Tibial nerve (tissue), 4 donors: ENCODE measurements at places on chromosomes 16 and 17.
A peak's percentile ranks its signal among the peaks of the same experiment; 100 is the strongest.

GRCh38 chr16:69930117-69930776 is 20.9 kb upstream of the CLEC18A start:
- peak; percentile 85 for DNase-seq

DNA sequence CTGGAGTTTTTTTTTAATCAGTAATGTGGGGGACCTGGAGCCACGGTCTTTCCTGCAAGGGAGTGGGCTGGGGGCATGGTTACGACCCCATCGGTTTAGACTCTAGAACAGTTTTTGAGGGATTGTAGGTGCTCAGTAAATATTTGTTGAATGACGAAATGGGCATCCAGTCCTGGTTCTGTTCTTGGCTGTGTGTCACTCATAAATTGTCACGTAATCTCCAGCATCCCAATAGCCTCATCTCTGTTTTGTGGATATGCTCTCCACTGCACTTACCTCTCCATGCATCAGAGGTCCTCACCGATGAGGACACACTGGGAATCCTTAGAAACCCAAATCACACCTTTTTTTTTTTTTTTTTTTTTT is 497 bp upstream of the SLC38A7 start:
- no peak for DNase-seq

DNA sequence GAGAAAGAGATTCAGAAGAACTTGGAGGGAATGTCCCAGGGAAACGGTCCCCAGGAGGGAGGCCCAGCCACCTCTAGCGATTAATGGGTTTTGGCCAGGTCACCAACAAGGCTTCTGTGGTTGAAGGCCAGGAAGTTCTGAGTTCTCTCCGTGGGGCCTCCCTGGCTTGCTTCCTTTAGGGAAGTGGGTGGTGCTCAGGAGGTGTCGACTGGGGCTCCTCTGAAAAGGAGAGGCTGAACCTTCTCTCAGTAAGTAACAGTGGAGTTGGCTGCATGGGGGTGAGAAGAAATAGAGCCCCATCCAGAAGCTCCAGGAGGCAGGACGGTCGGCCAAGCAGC is 77.1 kb upstream of the GSE1 start:
- no peak for DNase-seq

DNA sequence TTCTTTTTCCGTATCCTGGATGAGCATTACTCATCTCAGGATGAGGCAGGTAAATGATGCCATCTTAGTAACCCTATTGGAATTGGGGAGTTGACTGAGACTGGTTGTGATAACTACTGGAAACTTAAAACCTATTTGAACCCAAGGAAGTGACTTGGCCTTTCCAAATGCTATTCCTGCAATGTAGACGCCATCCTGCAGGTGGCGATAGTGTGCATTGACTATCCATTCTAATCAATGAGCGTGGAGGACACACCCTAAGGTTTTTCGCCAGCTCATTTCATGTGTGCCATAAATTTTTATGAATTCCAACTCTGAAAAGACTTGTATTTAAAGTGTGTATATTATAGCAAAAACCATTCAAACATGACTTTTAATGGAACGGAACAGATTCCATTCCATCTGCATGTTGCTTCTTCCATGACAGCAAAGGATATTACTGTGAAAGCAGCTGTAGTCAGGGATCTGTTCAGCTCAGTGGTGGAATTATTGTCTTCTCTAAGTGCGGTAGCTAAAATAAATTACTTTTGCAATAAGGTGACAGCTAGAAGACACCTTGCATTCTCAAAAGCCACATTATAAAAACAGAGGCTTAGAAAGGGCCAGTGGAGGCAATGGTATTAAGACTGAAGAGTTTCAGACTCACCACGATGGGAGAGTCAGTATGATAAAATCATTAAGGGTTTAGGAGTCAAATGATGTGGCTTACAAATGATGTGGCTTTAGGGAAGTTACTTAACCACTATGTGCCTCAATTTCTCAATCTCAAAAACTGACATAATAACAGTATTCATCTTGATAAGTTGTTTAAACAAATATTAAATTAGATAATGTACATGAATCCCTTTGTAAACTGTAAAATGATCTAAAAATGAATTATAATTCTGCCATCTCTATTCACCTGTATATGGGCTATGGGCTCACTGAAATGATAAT is 55.5 kb downstream of the SYT17 start:
- DNase-seq: peak; percentile 19

GRCh38 chr16:82880346-82880745 is 253.6 kb downstream of the CDH13 start:
- DNase-seq: no peak

GRCh38 chr17:32348483-32348800 is 1.5 kb upstream of the ZNF207 start:
- DNase-seq: no peak

GRCh38 chr17:56679115-56679776 is 85.7 kb downstream of the NOG start:
- no peak for DNase-seq

DNA sequence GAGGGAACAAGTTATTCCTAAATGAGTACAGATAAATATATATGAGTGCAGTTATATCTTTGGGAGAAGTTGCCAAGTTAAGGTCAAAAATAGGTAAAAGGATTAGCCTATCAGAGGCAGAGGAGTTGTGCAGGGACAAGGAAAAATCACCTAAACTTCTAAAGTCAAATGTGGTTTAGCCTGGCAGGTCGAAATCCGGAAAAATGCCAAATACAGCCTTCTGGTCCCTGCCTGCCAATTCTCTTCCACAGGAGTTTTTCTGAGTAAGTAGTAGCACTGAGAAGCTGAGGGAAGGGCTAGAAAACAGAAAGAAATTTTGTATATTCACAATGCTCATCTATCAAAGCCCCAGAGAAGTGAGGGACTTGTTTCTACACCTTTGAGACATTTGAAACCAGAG is 17.6 kb upstream of the CES5A start:
- no peak for DNase-seq

- DNase-seq: no peak
These were observed 5.8 kb downstream of the PPY start for GRCh38 chr17:43936434-43936833.

DNA sequence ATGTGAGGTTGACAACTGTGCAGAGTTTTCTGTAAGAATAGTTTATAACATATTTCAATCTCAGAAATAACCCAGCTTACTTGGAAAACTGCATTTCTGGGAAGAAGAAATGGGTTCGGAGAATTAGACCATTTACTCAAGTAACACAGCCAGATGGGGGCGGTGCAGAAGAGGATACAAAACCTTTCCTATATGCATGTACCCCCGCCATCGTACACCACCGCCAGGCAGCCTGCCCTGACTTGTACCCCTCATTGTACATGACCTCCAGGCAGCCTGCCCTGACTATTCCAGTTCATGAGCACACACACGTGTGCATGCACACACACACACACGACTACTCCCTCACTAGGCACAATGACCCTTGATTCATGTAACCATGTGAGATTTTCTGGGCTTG is 154.0 kb downstream of the C16orf78 start:
- no peak for DNase-seq

DNA sequence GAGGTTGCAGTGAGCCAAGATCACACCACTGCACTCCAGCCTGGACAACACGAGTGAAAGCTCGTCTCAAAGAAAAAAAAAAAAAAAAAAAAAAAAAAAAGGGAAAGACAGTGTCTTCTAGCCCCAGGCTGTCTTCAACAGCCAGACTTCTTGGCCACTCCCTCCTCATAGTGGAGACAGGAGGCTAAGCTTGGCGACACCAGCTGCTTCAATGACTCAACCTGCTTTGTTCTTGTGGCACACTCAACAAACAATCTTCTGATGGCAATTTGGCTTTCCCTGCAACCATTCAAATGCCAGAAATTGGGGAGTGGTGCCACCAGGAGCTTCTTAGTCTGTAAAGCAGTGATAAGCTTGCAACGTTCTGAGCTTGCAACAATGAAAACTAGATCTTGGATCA is 290.4 kb upstream of the DYNLRB2 start:
- DNase-seq: no peak

GRCh38 chr17:76264425-76264754 is 758 bp upstream of the UBALD2 start:
- no peak for DNase-seq

GRCh38 chr17:72425133-72425793 is 304.4 kb downstream of the SOX9 start:
- no peak for DNase-seq

DNA sequence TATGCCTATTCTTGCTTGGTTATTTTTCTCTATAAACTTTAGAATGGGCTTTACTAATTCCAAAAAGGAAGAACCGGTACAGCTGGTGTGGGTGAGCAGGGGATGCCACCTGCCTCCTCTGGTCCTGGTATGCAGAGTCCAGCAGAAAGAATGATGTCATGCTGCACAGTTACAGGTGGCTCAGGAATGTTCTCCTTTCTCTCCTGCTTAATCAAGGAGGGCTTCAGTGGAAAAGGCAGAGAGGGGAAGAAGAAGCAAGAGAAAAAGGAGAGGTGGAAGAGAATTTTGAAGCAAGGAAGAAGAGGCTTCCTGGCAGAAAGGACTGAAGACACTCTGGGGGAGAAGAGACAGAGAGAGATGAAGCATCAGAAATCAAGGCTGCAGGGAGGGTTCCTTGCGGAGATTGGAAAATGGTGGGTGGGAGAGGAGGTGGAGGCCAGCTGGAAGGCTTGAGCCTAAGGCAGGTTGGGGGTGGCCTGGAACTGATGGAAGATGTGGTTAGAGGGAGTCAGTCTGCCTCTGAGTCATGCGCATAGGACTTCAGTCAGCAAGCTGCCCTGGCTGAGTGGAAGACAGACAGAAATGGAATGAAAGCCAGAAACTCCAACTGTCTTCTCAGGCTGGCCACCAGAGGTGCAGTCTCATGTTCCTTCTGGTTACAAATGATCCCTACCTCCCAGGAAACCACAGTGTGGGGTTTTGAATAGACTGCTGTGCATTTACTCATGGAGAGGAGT is 64.6 kb upstream of the CRHR1 start:
- DNase-seq: no peak

DNA sequence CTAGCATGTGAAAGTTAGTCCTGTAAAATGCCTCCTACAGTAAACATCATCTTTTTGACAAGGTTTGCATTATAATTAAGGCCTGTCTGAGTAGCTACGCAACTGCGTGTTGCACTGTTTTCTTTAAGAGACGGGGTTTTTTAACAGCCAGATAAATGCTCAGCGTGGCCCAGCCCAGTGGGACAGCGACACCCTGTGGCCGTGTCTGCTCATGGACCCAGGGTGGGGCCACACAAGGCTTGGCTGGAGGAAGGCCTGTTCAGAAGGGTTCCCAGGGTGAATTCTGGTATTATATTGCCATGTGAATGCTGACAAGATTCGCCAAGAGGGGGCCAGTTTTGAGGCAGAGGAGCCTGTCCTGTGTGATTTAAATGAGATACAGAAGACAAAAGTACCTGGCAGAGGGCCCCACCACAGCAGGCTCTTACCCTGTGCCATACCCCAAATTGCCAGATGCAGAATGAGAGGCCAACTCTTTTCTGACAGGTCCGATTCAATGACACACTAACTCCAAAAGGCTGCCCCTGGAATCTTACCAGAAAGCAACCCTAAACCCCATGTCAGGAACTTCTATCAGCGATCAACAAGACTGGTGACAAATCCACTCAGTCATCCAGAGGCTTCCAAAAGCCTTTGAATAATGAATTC is 65.9 kb upstream of the IRX6 start:
- no peak for DNase-seq

- DNase-seq: no peak
These were observed 3.9 kb downstream of the NLRP1 start for GRCh38 chr17:5580367-5580766.

- no peak for DNase-seq
These were observed 47.9 kb upstream of the RBFOX1 start for GRCh38 chr16:7284780-7285179.

- DNase-seq: no peak
These were observed 143.4 kb downstream of the IRF8 start for GRCh38 chr16:86042393-86042792.

- DNase-seq: no peak
These were observed 363.1 kb upstream of the EEF2KMT start for GRCh38 chr16:5460701-5461100.

- DNase-seq: no peak
These were observed 68.8 kb upstream of the CIBAR2 start for GRCh38 chr16:85180827-85181738.

DNA sequence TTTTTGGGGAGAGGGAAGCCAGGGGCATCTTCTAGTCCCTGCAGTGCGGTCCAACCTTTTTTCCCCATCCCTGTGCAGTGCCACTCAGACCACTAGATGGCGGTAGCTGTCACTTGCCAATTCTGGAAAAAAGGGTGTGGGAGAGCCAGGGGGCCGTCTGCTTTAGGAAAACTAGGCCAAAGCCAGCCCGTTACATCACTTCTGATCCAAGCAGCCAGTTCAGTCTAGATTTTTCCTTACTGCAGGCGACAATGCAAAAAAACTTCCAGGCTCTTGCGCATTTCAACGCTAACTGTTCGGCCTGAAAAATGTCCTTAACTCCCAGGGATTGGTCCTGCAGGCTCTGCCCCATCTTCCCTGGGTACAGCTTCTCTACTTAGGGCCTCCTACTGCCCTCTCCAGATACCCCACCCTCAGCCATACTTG is 69.2 kb upstream of the CES5A start:
- DNase-seq: peak; percentile 52

GRCh38 chr17:60664022-60664421 is 13.6 kb upstream of the BCAS3 start:
- no peak for DNase-seq

DNA sequence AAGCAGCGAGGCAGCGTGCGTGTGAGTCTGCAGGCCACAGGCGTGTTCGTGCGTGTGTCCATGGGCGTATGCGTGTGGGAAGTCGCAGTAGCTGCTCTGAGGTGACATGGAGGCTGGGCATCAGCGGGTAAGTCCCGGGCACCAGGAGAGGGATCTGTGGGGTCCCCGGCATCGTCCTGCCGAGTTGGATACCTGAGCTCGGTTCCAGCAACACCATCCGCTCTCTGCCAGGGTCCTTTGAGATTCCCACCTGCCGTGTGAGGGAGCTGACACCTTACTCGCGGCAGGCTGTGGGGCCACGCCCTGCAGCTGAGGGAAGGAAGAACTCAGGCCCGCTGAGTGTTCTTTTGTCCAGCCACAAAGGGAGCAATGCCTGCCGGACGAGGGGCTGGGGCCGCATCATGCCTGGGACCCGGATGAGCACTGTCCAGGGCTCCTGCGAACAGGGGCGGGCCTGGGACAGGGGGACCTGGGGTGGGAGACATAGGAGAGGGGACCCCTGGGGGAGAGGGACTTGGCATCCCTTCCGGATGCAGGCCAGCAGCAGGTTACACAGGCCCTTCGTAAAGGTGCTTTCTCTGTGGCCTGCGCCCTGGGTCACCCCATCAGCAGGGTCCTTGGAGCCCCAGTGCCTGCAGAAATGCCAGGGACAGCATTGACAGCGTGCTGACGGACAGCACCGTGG is 5.0 kb upstream of the SNAI3 start:
- DNase-seq: no peak

DNA sequence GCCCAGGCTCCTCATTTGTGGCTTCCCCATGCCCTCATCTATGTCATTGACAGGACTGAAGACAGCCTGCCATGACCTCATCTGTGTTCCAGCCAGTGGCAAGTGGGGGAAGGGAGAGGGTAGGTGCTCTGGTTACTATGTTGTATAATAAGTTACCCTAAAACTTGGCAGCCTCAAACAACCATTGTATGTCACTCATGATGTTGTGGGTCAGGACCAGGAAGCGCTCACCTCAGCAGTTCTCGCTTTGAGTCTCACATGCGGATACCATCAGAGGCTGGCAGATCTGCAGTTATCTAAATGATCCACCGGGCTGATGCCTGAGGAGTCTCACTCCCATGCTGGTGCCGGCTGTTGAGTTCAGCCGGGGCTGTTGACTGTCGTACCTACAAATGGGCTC is 89.0 kb upstream of the TMEM97 start:
- no peak for DNase-seq
